Spinal cord (tissue), 10 donors: ENCODE measurements at places on chromosomes 11 and 22.

- DNase-seq, result no peak
Measured at GRCh38 chr11:130383344-130384211, 44.8 kb downstream of the ADAMTS8 start.

DNA sequence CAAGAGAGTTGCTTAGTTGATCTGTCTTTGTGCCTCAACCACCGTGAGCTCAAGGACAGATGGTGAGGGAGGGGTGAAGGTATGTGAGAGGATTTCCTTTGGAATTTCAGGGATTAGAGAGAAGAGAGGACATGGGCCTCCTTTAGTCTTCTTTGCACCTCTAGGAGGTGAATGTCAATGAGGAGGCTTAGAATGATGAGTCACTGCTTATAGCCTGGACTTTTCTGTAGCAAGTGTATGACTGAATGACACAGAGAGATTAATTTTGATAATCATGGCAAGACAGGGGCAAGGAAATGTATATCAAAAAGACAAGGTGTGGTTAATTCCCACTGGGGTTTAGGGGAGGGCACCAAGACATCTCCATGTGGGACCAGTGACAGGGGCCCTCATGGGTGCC lies 947.3 kb upstream of the TENM4 start:
- DNase-seq, result no peak

- DNase-seq, result no peak
Measured at GRCh38 chr11:134541355-134541754, 129.3 kb upstream of the B3GAT1 start.

- no peak for DNase-seq
Measured at GRCh38 chr11:66337103-66337899, 1.1 kb upstream of the RIN1 start.

GRCh38 chr11:44308923-44309477 lies 939 bp downstream of the ALX4 start:
- no peak for DNase-seq

- DNase-seq, result no peak
Measured at GRCh38 chr11:17416492-17416891, 28.0 kb upstream of the KCNJ11 start.

DNA sequence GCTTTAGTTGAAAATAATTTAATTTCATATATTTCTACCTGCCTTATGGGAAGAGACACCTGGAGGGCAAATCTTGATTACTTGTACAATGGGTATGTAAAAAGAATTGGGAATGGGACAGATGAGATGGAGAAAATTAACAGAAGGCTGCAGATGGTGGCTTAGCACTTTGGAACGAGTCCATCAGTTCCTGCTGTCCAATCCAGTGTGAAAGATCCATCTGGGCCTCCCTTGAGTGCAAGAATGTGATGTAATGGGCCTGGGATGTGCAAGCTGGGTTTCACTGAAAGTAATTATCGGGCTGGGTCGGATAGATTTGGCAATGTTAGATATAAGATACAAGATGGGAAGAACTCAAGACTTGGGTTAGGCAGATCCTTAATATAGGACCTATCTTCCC lies 42.0 kb downstream of the CECR2 start:
- no peak for DNase-seq

DNA sequence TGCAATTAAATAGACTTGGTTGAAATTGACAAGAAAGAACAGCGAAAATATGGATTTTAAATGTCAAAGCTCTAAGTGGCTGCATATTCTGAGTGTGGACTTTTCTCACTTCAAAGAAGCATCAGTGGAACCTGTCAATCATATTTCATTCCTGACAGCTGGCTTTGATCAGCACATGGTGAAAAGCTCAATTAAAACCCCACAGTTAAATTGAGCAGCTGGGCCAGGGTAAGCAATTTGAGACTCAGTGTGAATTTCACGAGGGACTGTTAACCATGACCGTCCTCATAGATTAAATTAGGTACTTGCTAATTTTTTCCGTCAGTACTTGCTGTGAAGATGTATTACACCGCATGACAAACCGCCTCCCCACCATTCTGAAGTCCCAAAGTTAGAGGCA lies 11.0 kb upstream of the OR10D3 start:
- peak; percentile 26 for DNase-seq
